Amygdala (tissue), 56 donors: ENCODE measurements at places on chromosomes 2 and 18.

DNA sequence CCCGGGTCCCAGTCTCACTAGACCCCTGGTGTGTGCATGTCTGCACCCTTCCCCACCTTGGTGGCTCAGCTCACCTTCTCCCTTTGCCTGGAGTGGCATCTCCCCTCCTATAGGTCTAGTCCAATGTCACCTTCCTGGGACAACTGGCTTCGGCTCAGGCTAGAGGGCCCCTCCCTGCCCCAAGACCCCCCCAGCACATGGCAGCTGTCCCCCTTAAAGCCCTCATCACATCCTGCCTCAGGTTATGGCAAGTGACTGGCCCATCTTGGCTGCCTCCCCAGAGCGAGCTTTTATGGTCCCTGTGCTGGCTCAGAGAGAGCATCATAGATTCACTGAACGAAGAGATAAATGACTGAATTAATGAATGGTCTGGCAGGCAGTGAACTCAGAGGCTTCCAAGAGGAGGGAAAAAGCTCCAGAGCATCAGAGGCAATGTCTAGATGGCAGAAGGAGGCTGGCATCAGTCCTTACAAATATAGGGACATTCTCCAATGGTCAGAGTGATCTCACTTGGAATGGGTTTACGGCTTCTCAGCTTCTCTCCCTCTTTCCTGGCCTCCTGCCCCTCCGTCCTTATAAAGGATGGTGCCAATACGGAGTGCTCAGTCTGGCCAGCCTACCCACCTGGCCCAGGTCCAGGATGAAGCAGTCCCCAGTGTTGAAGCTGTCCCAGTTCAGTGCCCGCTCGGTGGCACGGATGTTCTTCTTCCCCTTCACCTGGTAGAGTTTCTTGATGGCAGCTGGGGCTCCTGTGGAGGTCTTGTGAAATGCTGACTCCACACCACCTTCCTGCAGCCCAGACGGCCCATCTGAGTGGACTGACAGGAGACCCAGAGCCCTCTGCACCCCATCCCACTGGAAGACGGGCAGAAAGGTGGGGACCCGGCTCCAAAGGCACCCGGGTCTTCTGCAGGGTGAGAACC is 9.4 kb downstream of the CAPG start:
- no peak for DNase-seq

DNA sequence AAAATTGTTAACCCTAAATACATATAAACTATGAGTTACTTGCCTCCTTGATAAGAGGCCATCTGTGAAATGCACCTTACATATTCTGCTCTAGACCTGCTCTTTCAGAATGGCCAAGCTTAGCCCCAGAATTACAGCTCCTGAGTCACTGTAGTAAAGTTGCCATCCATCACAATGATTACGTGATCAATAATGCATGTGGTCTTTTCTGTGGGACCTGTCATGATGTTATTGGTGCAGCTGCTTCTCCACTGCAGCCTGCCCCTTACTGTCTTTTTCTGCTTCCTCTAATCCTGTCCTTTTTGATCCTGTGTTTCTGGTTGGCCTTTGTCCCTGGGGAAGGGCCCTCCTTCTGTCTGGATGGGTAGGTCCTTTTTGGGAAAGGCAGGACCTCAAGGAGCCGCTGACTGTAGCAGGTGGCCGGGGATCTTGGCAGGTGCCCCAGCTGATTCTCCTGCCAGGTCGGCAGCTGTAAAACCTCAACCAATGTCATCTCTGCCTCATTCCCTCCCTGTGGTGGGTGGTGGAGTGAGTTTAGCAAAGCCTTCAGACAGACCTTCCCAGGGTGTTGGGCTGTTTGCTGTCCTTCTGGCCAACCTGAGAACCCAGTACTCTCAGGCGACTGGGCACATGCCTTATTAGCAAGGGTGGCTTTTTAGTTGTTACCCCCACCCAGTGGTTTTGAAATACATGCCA is 126.2 kb upstream of the EML6 start:
- DNase-seq = no peak

GRCh38 chr2:36960773-36961172 is 5.6 kb downstream of the STRN start:
- DNase-seq = no peak

DNA sequence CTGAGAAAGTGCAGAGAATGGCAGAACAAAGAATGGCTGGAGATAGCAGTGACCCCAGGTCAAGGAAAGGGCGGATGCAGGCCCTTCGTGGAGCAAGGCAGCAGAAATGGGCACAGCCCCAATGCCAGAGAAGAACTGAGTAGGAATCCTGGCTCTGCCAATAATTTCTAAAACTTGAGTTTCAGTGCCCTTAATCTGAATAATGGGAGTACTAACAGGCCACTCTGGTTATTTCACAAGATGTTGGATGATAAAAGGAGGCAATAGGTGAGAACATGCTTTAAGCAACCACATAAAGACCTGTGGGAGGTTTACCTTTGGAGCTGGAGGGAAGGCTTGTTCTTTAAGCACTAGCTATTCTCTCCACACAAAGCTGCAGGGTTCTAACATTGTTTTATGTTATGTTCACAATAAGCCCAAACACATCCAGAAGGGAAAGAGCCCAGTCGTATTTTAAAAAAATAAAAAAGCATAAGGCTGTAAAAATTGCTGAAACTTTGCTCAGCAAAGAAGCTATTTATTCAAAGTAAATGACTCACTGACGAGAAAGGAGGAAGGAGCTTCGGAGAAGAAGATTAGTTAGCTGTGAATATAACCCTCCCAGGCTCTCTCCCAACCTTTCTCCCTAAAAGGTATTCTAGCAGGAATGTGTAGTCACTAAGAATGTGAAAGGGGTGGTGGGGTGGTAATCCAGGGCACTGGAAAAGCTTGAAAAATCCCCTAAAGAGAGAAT is 470.2 kb downstream of the TXNL1 start:
- no peak for DNase-seq

GRCh38 chr2:38416296-38417036 is 39.4 kb upstream of the ATL2 start:
- DNase-seq = no peak

GRCh38 chr18:39208729-39209128 is 1643.1 kb upstream of the CELF4 start:
- DNase-seq = no peak

DNA sequence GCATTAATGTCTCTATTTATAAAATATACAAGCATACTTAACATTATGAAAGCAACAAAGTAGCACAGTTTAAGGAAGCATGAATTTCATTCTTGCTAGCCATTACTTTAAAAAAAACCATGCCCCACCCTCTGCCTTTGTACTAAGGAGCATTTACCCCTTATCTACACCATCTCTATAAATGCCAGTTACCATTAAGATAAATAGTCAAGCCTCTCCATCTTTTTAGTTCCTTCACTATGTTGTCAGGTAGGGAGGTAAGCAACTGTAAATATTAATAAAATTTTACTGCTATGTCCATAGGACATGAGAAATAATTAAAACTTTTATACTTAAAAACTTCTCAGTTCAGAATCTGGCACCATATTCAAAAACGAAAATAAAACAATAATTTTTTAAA is 42.1 kb downstream of the ROCK1 start:
- DNase-seq = no peak

DNA sequence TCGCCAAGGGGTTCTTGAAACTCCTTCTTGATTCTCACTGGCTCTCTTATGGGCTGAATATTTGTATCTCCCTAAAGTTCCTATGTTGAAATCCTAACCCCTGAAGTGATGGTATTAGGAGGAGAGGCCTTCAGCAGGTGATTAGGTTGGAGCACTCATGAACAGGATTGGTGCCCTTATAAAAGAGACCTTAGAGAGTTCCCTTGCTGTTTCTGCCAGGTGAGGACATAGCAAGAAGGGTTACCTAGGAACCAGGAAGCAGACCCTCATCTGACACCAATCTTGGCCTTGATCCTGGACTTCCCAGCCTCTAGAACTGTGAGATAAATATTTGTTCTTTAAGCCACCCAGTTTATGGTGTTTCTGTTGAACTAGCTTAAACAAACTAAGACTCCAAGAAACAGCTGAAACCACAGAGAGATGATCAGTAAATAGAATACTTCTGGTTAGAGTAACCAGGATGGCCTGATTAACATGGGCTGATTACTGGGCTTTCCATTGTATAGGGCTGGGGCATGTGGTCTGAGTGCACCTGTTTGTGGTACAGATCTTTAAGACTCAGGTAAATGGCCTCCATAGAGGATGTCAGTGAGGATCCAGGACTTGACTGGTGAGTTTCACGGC is 7.7 kb upstream of the CDC42EP3 start:
- no peak for DNase-seq
